Endothelial cell (in vitro differentiated cells): ENCODE measurements at places on chromosomes 1 and 21. TPM values are rescaled to one million over a fixed set of nuclear protein-coding genes. Genes with fewer than 3 reads are reported as not detected.

DMBX1 gene
- total RNA-seq = not detected

CPT2 gene
- 17.6 TPM for total RNA-seq

DNA sequence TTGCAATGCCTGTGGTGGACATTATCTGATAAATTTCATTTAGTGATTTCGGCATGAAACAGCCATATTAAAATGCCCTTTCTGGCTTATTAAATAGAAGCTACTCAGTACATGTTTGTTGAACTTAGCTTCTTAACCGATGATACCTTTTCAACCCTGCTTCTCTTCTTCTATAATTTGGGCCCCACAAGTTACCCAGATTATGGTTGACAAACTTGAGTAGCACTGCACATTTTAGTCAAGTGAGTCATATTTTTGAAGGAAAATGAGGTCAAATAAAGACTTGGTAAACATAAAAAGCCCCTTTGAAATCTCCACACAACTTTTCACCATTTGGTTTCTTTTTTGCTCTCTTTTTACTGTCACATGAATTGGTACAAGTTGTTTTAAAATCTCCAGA, 33.8 kb downstream of the GIPC2 start:
- no peak overlapping the region for H3K4me3 ChIP-seq
- no peak for DNase-seq
- peaks cover 2% of the 10 kb centered on the region for H3K27me3 ChIP-seq
- H3K36me3 ChIP-seq = peaks cover 2% of the 10 kb centered on the region
- H3K4me1 ChIP-seq = peaks cover 38% of the 10 kb centered on the region

SELP gene
- 0.21 TPM for total RNA-seq

TNNT2 gene
- total RNA-seq = 3.3 TPM

- no peaks in the 10 kb centered on the region for H3K36me3 ChIP-seq
- no peak overlapping the region for H3K27ac ChIP-seq
- no peak overlapping the region for H3K4me3 ChIP-seq
- no peak for DNase-seq
These were observed 1.9 kb downstream of the PLCH2 start for GRCh38 chr1:2477791-2478499.

VHLL gene
- total RNA-seq = not detected
